ENCODE measurements at places on chromosomes 3 and 15.

DNA sequence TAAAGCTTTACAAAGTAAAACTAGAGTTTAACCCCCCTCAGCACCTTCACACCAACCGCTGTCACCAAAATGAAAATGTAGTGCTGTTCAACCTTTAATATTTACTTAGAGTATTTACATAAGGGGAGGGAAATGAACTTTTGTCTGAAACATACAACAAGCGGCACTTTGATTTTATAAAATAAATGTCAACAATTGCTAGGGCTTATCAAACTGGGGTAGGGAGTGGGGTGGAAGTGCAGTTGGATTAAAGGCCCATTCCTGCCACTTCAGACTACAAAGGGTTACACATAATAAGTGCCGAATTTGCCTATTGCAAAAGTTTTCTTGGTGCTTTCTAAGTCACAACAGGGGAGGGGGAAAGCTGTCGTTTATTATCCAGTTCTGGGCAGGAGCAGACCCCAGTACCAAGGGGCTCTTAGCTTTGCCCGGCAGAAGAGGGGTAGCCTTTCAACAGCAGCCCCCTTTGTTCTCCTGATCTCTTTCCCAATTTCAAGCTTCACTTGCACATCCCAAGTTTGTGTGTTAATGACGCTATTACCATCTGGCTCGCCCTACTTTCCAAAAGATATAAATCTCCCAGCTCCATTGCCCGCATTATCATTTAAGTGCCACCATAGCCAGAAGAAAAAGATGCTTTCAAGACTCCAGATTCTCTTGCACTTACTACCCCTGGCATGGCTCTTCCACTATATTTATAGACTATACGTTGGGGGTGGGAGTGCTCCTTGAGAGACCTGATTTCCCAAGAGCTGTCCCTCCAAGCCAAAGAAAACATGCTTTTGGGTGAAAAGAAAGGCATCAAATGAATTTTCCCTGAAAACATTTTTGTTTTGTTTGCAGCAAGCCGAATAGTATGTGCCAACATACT is 17.0 kb downstream of the SOX2 start:
- no peak for DNase-seq

DNA sequence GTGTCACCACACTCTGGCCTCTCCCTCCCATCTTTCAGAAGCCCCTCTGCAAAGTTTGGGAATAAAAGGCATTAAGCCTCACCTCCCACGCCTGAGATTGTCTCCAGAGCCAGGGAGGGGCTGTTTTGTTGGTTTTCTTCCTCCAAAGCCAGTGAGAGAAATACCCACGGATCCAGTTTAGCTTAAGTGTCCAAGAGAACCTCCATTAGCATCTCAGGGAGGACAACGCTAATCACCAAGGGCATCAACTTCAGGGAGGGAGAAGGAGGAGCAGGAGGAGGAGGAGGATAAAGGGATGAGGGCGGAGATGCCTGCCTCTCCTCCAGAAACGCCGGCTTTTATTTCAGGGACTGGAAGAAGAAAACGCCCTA is 101.6 kb downstream of the SRGAP3 start:
- no peak for DNase-seq

DNA sequence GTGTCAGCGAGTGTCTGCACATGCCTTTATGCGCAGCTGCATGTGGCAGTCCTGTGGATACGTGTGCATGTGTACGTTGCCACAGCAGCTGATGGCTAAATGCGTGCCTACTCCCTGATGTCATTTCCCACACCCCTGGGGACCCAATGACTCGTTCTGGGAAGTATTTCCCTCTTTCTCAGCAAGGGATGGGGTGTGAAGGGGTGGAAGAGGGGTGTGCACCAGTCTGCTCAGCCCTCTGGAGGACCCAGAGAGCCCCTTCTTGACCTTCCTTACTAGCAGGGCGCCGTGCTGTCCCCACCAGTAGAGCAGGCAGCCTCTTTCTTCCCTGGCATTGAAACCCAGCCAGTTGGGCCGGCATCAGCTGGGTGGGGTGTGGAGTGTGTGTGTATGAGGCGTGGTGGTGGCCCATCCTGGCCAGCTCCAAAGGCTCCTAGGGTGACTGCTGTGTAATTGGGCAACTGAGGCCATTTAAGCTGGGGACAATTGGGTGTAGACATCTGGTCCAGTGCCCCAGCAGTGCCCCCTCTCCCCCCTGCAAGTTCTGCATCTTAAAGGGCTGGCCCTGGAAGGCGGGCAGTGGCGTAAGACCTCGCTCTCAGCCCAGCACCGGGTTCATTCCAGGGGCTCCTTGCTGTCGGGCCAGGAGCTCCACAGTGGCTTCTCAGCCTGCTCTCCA is 19.2 kb downstream of the SNX33 start:
- no peak for DNase-seq

GRCh38 chr3:156449710-156450574 is 105.0 kb downstream of the SSR3 start:
- DNase-seq, result no peak

DNA sequence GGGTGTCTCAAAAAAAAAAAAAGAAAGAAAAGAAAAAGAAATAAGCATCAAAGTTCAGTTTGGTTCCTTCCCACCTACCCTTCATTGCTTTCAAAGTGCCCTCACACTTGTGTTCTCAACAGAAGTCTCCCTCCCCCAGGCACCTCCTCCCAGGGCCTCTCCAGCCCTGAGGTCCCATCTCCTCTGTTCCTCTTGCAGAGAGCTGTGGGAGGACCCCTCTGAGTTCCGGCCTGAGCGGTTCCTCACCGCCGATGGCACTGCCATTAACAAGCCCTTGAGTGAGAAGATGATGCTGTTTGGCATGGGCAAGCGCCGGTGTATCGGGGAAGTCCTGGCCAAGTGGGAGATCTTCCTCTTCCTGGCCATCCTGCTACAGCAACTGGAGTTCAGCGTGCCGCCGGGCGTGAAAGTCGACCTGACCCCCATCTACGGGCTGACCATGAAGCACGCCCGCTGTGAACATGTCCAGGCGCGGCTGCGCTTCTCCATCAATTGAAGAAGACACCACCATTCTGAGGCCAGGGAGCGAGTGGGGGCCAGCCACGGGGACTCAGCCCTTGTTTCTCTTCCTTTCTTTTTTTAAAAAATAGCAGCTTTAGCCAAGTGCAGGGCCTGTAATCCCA is 6.1 kb downstream of the CYP1A2 start:
- no peak for DNase-seq

- DNase-seq, result no peak
These were observed 54.7 kb upstream of the CMC1 start for GRCh38 chr3:28186748-28187147.

DNA sequence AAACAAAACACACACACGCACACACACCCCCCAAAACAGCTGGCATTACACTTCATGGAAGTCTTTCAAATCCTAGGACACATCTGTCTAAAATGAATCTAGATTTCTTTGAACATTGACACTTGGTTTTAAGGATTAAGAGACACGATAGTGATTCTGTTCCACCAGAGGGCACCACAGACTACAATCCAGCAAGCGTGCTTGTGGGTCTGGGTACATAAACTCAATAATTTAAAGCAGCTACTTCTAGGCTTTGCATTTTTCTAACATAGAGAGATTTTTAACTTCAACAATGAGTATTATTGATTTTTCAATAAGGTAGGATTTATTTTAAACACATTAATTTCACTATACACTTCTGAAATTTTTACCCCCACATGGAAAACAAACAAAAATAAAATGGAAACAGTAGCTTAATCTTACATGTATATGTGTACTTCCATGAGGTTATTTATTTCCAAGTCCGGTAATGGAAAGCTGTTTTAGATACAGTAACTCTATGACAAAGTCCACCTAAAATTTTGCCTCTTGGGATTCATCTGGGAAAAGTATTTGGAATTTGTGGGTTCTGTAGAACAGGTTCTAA is 564.0 kb upstream of the TGFBR2 start:
- no peak for DNase-seq

GRCh38 chr3:40843851-40844548 is 319.2 kb downstream of the ZNF621 start:
- DNase-seq, result no peak

- DNase-seq, result no peak
These were observed 688.7 kb downstream of the TUSC7 start for GRCh38 chr3:117398141-117398899.

DNA sequence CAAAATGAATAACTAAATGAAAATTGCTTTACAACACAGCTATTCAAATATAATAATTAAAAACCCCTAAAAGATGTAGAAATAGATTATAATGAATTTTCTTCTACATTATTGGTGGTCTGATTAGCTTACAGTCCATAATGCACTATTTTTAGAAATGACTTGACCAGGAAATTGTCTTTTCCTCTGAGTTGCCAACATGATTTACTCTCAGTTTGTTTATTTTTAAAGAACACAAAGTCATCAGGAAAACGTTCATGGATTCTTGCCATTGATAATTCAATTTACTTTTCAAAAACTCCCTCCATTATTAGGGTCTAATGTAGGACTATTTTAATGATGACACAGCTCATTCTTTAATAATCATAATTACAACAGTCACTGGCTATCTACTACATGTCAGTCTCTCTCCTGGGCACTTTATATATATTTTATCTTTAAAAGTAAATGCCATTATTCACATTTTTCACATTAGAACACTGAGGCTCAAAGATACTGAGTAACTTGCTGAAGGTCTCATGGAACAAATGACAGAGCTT is 1.1 kb downstream of the TM4SF18 start:
- DNase-seq, result no peak

GRCh38 chr3:125168711-125169393 is 43.7 kb downstream of the SLC12A8 start:
- DNase-seq, result no peak

DNA sequence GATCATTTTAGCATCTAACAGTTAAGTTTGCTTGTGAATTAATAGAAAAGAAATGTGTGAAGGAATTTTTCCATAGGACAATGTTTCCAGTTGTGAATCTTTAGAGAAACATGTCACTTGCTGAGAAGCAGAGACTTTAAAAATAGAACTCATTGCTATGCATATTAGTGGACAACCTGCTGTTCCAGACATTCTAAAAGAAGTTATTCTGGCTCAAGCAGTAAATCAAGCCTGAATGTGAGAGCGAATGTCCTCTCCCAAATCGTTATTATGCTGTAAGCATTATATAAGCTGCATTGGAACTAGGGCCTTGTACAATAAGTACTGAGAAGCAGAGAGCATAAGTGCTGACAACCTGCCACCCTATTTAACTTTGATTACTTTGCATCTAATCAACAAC is 990.9 kb downstream of the PLOD2 start:
- no peak for DNase-seq

GRCh38 chr3:188993181-188993580 is 178.6 kb upstream of the TPRG1 start:
- no peak for DNase-seq

GRCh38 chr3:71759401-71759800 is 5.7 kb downstream of the GPR27 start:
- no peak for DNase-seq

DNA sequence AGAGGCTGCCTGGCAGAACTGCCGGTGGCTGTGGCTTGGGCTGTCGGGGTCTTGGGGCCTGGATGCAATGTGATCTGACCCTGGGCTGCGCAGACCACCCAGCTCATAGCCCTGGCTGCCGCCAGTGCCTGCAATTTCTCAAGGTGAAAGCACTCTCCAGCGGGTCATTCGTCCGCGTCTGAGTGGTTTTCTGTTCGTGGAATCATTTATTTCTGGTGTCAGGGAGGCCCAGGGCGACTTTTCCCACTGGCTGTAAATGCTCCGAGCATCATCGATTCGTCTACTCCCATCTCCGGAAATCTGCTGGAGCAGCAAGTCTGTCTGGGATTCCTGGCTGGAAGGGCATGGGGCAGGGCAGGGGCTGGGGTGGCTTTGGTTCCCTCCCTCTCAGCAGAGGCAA is 40.6 kb upstream of the ADPGK start:
- DNase-seq, result no peak

DNA sequence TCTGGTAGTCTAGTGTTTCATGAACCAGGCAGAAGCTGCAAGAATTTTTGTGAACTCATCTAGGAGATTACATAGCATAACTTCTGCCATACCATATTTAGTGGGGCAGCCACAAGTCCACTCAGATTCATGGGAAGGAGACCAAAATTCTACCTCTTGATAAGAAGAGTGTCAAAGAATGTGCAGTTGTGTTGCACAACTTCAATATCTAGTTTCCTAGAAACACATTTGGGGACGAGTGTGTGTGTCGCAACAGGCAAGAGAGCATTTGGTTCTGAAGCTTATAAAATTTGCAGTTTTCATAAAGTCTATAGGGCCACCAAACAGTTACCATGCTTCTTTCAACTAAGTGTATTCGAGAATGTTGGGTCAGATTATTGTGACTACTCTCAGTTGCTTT is 115.3 kb downstream of the KCNH8 start:
- no peak for DNase-seq

Data from cortex of kidney (tissue), 1 donor.